ENCODE measurements at places on chromosomes 7 and 10.

DNA sequence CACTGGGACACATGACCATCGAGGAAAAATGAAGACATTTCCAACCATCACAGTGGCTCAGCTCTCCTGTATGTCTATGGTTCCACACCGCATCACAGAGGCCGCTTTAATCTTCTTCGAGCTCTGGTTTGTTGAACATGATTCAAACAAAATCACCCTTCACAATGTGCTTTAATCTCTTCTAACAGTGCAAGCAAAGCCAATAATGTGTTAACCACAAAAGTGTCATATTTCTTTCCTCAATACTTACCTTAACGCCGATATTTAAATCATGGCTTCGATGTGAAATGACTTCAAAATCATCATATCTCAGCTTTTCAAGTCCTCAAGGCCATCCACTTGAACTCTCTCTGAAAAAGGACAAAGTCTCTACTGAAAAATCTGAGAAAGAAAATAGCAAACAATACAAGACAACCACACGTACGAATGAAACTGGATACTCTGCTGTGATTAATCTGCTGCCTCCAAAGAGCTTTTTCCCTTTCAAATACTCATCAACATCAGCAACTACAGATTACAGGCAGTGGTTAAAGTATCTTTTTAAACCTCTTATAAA, 23.0 kb upstream of the SVIL start:
- DNase-seq, result no peak

DNA sequence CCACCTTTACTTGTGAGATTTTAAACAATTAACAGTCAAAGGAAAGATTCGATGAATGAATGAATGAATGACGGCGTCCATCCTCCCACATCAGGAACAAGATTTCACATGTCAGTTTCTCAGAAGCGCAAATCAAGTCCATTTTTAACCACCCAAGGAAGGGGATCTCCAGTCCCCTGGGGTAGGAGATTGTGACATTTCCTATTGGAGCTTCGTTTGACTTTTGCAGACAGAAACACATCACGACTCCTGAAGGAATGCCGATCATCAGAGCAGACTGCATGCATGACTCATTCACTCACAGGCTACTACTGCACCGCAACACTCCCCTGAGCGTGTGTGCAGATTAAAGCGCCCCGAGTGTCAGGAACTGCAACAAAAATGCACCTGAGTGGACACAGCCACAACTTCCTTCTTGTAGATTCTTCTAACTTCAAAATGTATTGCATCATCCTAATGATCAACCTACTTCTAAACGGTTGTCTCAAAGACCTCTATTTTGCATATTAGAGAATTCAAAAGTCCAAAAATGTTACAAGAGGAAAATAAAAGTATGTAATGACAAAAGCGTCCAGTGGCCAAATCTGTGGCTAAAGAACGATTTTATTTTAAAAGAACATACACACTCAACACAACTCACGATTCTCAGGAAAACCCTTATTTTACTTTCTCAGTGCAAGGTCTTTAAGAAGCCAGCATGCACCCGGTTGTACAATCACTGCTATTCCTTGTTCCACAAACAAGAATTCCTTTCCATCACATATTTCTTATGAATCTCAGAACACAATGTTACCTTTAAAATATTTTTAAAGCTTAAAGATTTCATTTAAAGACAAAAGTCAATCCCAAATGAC, 172.6 kb downstream of the FAM107B start:
- DNase-seq, result peak; percentile 34

- DNase-seq, result no peak
These were observed 1575.2 kb upstream of the LRRTM3 start for GRCh38 chr10:65350611-65351010.

GRCh38 chr10:11157292-11158076, 139.8 kb downstream of the CELF2 start:
- no peak for DNase-seq

- no peak for DNase-seq
These were observed 24.9 kb downstream of the ZNF783 start for GRCh38 chr7:149286811-149287400.

- DNase-seq, result no peak
These were observed 20.8 kb upstream of the CDH23 start for GRCh38 chr10:71375952-71376351.

DNA sequence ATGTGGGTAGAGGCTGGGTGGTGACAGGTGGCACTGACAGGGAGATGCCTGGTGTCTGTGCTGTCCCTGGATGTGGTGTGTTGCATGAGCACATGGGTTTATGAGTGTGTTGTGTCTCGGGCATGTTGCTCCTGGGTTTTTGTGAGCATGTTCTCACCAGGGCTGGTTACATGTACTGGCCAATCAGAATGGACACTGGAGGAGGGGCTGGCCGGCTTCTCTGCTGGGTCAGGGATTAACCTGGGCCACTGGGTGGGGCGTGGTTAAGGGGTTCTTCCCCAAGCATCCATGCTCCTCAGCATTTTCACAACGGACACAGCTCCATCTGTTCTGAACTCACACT, 20.8 kb upstream of the VOPP1 start:
- DNase-seq, result no peak

- no peak for DNase-seq
These were observed 19.5 kb upstream of the CARD11 start for GRCh38 chr7:3063016-3063753.

DNA sequence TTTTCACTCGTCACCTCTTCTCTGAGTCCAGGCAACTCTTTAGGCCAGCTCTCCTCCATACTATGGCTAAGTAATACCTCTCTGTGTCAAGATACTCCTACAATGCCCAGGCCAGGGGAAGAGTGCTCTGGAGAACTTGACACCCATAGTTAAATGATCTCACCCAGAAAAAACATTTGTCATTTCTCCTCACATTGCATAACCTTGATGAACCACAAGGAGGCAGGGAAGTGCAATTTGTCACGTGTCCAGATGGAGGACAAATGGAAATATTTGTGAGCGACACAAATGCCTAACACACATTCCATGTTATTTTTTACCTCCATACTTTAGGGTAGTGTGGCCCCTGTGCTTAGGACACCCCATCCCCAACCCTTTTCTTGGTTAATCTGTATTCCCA, 78.3 kb downstream of the HTR7 start:
- DNase-seq, result no peak

- no peak for DNase-seq
These were observed 78.8 kb downstream of the DNMBP start for GRCh38 chr10:99930731-99931550.

GRCh38 chr7:131249003-131249402, 78.7 kb upstream of the MKLN1 start:
- DNase-seq, result peak; percentile 77

- DNase-seq, result no peak
These were observed 96.8 kb upstream of the DGKB start for GRCh38 chr7:14999331-14999730.

- DNase-seq, result no peak
These were observed 126.4 kb upstream of the RSU1 start for GRCh38 chr10:16943295-16944285.

GRCh38 chr10:22710139-22710745, 4.1 kb downstream of the PIP4K2A start:
- no peak for DNase-seq

DNA sequence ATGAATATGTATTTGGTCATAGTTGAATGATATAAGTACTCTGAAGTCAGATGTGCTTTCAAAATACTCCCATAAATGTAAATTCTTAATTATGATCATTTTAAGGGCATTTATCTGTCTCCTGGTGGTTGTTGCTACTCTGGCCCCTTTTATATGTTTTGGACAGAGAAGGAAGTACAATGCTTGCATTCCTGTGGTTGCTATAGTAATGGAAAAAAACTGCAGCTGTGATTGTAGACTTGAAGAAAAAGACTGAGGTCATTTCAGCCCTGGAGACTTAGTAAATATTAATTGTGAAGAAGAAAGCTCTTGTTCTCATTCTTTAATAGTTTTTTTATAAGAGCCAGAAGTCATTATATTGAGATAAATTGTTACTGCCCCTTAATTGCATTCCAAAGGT, 70.2 kb upstream of the FERD3L start:
- DNase-seq, result peak; percentile 54

DNA sequence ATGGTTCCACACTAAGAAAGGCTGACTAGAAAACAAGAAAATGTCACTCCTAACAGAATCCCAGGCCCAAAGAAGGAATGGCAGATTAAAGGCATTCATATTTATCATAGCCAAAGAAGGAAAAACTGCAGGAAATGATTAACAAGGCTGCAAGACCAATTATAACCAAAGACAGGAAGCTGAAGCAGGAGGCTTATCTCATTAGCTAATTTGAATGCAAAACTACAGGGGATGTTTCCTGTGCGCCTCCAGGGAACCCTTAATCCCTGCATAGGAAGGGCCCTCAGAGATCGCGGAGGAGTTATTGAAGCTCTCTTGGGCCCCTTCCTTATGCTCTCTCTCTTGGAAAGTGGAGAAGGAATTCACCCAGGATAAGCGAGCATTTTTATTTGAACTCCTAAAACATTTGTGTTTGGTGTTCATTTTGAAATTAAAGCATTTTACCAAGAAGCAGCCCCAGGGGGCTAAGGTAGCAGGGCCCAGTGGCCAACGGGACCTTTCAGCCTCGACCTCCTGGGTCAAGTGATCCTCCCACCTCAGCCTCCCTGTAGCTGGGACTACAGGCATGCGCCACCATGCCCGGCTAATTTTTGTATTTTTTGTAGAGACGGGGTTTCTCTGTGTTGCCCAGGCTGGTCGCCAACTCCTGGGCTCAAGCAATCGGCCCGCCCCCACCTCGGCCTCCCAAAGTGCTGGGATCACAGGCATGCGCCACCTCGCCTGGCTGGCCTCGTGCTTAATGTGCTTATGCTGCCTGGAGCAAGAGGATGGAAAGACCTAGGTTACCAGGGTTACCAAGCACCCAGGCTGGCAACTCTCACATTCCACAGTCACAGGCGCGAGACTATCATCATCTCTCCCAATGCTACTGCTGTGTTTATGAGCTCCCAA, 24.1 kb upstream of the PROSER2 start:
- no peak for DNase-seq
